ENCODE measurements at places on chromosomes 1 and 21.
A peak's percentile ranks its signal among the peaks of the same experiment; 100 is the strongest.

- no peak for DNase-seq
Measured at GRCh38 chr1:185808631-185809030, 74.4 kb downstream of the HMCN1 start.

GRCh38 chr21:8989261-8989711 is 1532.1 kb upstream of the TPTE start:
- no peak for DNase-seq

DNA sequence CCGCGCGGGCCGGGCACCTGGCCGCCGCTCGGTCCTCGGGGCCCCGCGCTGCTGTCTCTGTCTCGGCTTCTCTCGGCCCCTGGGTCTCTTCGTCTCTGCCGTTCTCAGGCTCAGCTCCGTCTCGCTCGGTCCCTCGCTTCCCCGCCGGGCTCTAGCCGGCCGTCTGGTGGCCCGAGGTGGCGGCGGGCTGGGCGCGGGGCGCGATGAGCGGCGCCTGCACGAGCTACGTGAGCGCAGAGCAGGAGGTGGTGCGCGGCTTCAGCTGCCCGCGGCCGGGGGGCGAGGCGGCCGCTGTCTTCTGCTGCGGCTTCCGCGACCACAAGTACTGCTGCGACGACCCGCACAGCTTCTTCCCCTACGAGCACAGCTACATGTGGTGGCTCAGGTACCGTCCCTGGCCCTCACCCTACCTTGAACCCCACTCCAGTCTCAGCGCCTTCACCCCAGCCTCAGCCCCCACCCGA is 355 bp downstream of the SHISAL2A start:
- DNase-seq: peak; percentile 24

DNA sequence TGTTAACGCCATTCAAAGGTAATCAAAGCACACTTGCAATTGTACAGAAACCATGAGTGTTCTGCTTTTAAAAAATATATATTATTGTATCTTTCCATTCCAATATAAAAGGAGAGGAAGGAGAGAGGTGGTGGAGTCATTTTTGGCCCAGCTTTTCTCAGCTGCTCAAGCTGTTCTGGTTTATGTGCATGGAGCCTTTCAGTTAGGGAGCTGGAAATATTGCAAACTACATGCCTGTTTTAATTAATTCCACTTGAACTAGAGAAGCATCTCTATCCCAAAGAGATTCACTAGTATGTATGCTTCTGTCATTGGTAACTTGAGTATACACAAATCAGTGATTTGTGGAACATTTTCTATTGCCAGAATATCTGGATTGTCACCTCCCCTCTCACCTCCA is 28.5 kb upstream of the C1orf105 start:
- DNase-seq: no peak

GRCh38 chr1:229087339-229087738 is 183.6 kb upstream of the RAB4A start:
- no peak for DNase-seq

DNA sequence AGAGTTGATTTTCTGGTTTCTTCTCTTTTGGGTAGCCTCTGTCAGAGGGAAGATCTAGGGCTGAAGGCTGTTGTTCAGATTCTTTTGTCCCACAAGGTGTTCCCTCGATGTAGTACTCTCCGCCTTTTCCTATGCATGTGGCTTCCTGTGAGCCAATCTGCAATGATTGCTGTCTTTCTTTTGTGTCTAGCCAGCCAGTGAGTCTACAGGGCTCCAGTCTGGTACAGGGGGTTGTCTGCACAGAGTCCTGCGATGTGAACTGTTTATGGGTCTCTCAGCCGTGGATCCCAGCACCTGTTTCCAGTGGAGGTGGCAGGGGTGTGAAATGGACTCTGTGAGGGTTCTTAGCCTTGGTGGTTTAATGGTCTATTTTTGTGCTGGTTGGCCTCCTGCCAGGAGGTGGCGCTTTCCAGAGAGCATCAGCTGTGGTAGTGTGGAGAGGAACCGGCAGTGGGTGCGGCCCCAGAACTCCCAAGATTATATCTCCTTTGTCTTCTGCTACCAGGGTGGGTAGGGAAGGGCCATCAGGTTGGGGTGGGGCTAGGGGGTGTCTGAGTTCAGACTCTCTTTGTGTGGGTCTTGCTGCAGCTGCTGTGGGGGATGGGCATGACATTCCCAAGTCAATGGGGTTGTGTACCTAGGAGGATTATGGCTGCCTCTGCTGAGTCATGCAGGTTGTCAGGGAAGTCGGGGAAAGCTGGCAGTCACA is 81.3 kb upstream of the C21orf91 start:
- DNase-seq: no peak

GRCh38 chr1:33158366-33158765 is 23.5 kb downstream of the TRIM62 start:
- no peak for DNase-seq

GRCh38 chr1:82924666-82925065 is 1074.3 kb downstream of the TTLL7 start:
- DNase-seq: no peak
